Keratinocyte (primary cell): ENCODE measurements at places on chromosomes 16 and 17. TPM values are rescaled to one million over a fixed set of nuclear protein-coding genes. Genes with fewer than 3 reads are reported as not detected.

DNA sequence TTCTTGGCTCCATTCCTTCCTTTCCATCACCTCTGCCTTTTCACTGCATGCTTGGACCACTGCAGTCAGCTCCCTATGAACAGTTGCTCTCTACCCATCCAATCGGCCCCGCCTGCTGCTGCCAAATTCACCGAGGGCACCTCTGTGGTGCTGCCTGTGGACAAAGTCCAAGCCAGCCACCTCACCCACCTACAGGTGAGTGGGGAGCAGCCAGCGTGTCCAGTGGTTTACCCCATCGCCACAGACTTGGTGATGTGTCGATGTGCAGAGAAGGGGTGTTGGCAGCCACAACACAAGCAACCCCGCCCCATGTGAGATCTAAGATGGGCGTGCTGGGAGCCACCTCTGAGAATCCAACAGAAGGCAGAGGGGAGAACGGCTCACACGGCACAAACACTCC lies 43.7 kb upstream of the STH start:
- H3K4me3 ChIP-seq = no peak overlapping the region
- no peak for DNase-seq
- H3K27ac ChIP-seq = no peak overlapping the region

Gene CSH1
- not detected in 3 replicates for polyA plus RNA-seq

DNA sequence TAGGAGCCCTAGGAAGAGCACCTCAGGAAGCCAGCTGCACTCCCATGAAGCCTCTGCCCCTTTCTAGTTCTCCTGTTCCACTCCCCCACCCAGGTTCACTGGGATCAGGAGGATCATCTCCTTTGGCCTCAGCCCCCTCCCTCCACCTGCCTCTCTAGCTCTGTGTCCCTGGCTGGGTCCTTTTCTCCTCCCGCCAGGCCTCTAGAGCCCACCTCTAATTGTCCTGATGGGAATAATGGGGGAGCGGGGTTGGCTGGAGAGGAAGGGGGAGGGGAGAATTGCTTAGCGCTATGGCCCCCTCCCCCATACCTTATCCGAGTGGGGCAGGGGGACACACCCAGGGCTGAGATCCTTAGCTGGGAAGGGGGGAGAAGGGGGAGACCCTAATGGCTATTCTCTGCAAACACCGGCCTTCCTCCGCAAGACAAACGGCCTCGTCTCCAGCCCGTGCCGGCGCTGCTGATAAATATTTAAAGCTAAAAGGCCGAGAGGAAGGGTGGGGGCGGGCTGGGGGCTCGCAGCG lies 997 bp downstream of the HOXB7 start:
- peaks cover 8% of the 10 kb centered on the region for H3K4me1 ChIP-seq
- DNase-seq = no peak
- H3K27me3 ChIP-seq = peaks cover 90% of the 10 kb centered on the region
- no peaks in the 10 kb centered on the region for H3K36me3 ChIP-seq
- H3K4me3 ChIP-seq = peak overlapping the region; percentile 51

GRCh38 chr17:33297643-33298042 lies 4.5 kb upstream of the ASIC2 start:
- no peak overlapping the region for H3K4me3 ChIP-seq
- H3K27me3 ChIP-seq = peaks cover 21% of the 10 kb centered on the region
- no peaks in the 10 kb centered on the region for H3K4me1 ChIP-seq
- DNase-seq = no peak

Gene GNG13
- not detected in 3 replicates for polyA plus RNA-seq

GRCh38 chr16:19131825-19132218 lies 18.1 kb downstream of the ITPRIPL2 start:
- no peak for DNase-seq
- H3K4me1 ChIP-seq = peaks cover 31% of the 10 kb centered on the region
- no peak overlapping the region for H3K27ac ChIP-seq
- no peak overlapping the region for H3K4me3 ChIP-seq
